NAMALWA (cell line): ENCODE measurements at places on chromosomes 5 and 9.

DNA sequence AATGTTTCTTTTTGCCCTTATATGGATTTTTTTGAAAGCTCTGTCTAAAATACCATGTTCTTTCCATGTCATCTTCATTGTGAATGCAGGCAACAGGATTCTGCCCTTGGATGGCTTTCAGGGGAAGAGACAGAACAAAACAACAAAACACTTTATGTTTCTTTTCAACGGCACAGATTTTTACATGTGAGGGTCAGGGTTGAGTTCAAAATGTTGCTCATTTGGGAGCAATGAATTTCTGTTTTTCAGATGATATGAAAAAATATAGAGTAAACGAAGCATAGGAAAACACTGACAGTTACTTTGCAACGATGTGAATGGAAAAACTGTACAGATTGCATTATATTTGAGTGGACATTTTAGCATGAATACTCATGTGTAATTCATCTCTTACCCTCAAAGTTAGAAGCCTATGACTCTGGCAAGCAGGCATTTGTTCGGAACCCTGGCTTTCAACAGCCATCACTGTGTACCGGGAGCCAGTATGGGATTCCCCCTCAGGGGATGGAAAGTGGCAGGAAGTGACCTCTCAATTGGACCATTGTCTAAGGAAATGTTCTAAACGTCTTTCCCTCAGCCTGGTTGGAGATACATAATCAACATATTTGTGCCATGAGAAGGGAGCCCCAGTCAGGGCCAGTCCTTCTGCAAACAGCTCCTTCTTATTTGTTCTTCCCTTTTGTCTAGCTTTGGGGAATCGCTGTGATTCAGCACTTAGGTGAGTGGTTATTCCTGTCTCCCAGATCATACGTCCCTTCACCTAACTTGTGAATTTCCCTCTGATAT, 153.9 kb upstream of the MEF2C start:
- no peak for DNase-seq

DNA sequence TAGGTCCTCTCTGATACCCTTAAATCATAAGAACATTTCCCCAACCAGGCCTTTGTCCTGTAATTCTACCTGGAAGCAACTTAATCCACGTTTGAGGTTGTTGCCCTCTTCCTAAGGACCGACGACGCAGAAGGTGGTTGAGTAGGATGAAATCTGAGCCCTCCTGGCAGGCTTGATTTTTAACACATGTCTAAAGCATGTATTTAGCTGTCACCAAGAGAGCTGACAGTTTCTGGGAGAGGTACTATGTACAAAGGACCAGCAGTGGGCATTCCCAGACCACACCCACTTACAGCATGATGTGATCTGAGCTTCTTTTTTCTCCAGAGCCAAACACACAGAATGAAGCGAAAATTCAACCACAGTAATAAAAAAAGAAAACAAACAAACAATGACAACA, 260.9 kb downstream of the SH3GL2 start:
- no peak for DNase-seq

DNA sequence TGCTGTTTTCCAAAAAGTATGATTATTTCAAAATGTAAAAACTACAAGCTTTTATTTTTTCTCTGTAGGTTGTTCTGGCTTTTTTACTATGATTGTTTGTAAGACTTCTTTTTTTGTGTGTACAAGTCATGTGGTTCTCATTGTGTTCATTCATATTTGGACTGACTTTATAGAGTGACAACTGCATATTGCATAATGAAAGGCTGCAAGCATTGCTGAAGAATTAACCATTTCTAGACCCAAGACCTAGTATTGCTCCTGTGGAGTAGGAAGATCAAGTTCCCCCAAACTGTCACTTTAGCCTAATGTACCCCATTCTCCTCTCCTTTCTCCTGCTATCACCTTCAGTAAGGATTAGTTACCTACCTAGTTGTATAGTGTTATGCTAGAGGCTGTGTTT, 10.0 kb downstream of the MAP1B start:
- DNase-seq, result no peak

DNA sequence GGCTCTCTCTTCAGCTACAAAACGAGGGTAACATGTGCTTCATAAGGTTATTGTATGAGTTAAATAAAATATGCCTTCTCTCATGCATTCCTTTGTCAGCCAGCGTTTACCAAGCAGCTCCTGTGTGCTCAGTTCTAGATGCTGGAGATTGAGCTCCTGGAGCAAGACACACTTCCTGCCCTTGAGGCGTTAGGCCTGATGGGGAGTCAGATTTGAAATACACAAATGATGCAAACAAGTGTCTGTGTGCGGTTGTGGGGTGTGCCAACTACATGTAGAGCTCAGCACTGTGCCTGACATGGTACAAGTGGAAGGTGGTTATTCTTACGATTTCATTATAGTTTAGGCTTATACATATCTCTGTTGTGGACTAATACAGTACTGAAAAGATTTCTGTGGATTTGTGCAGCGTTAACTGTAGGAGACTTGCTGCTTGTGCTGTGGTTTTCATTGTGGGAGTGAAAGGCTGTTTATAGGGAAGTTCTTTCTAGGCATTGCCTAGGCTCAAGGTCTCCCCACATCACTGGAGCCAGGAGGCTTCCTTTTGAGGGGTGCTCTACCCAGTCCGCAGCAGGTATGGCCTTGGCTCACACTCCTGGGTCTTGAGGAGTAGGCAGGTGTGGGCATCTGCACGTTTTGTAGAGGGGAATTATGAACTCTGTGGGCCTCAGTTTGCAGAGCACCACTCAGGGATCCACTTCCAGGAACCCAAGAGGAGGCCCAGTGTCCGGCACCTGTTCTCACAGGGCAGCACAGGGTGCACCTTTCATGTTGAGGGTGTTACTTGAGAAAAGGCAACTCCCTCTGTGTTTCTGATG, 39.8 kb upstream of the ANGPTL2 start:
- no peak for DNase-seq
